ENCODE measurements at places on chromosomes 2 and 18. TPM values are rescaled to one million over a fixed set of nuclear protein-coding genes. Genes with fewer than 3 reads are reported as not detected.

DNA sequence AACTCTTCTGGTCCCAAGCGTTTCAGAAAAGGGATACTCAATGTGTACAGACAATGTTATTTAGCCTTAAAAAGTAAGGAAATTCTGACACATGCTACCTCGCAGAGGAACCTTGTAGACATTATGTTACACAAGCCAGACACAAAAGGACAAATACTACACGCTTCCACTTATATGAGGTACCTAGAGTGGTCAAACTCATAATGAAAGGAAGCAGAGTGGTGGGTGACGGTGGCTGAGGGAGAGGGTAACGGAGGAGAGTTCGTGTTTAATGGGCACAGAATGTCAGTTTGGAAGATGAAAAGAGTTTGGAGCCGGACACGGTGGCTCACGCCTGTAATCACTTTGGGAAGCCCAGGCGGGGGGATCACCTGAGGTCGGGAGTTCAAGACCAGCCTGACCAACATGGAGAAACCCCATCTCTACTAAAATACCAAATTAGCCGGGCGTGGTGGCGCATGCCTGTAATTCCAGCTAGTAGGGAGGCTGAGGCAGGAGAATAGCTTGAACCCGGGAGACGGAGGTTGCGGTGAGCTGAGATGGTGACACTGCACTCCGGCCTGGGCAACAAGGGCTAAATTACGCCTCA is 1.4 kb downstream of the MCM6 start:
- no peak for DNase-seq

GRCh38 chr18:79677221-79677620 is 2.4 kb upstream of the CTDP1 start:
- DNase-seq, result no peak

- DNase-seq, result no peak
These were observed 68.1 kb upstream of the SPRED2 start for GRCh38 chr2:65500310-65501040.

DNA sequence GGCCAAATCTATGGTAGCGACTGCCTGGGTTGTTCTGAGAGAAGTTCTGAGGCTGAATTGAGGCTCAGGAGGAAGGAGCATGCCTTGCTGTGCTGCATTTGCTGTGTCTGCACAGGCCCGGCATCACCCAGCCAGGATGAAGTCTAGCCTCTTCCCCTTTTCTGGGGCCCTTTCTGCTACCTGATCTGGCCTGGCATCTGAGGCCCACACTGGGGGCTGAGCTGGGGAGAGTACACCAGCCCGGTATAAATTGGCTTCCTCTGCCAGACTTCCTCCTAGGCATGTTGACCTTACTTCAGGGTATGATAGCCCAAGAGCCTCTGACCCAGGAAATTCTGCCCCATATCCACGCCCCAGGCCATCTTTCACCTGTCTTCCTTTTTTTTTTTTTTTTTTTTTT is 30.0 kb downstream of the MRPL35 start:
- DNase-seq, result no peak

DNA sequence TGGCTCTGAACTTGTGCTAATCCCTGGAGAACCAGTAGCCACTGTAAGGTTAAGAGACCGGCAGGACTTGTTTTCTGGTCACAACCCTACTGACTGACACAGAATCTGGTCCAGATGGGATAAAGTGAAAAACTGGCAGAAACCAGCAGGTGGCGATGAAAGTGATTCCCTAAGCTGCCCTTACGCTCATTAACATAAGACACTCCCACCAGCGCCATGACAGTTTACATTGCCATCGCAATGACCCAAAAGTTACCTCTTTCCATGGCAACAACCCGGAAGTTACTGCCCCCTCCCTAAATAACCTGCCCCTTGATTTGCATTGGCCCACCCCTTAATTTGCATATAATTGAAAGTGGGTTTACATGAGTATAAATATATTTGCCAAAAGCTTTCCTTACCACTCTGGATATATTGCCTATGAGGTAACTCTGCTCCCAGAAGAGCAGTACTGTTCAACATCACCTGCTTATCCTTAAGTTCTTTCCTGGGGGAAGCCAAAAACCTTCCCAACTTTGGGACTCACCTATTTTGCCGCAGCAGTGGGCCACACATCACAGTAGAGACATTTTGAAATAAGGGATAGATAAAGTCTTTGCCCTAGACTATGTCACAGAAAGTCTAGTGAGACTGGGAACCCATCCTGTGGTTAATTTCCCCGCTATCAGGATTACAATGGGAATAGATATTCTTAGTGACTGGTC is 35.8 kb upstream of the AFF3 start:
- DNase-seq, result peak; percentile 42

DNA sequence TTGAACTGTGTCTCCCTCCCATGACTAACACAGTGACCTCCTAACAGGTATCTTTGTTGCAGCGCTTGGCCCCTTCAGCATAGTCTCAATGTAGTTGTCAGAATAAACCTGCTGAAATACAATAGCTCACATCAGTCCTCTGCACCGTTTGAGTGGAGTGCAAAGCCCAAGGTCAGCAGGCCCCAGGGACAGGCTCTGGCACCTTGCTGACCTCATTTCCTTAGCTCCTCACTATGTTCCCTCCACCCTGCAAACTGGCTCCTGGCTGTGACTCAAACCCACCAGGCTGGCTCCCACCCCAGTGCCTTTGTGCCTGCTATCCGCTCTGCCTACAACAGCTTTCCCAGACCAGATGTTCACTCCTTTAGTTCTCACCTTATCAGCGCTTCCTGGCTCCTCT is 146.7 kb downstream of the LRATD1 start:
- DNase-seq, result no peak

DNA sequence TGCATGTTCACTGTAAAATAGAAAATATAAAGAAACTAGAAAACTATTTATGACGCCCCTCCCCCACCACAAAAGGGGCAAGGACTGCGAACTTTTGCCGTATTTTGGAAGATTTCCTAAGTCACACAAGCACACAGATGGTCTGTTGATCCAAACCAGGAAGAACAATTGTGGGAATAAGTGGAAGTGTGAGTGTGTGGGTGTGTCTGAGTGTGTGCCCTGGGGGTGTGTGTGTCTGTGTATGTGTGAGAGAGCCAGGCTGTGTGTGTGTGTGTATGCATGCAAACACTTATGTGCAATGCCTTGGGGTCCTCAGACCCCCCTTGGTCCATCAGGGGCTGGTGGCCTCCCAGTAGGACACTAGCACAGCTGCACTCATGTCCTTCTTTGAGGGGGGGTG is 43.1 kb downstream of the HPCAL1 start:
- no peak for DNase-seq

GRCh38 chr2:170276056-170276455 is 98.1 kb downstream of the MYO3B start:
- DNase-seq, result no peak

DNA sequence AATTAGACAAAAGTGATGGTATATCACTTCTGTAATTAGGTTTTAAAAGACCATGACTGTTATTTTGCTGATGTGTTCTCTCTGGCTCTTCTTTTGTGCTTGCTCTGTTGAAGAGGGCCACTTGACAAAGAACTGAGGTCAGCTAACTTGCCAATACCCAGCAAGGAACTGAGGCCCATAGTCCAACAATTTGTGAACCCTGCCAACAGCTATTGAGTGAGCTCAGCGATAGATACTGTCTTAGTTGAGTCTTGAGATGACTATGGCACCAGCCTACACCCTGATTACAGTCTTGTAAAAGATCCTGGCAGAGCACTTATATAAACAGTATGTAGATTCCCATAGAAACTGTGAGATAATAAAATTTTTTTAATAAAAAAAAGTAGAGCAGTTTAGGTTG is 103.0 kb downstream of the BMPR2 start:
- no peak for DNase-seq

- DNase-seq, result peak; percentile 16
These were observed 88.8 kb downstream of the EPAS1 start for GRCh38 chr2:46385786-46386577.

DNA sequence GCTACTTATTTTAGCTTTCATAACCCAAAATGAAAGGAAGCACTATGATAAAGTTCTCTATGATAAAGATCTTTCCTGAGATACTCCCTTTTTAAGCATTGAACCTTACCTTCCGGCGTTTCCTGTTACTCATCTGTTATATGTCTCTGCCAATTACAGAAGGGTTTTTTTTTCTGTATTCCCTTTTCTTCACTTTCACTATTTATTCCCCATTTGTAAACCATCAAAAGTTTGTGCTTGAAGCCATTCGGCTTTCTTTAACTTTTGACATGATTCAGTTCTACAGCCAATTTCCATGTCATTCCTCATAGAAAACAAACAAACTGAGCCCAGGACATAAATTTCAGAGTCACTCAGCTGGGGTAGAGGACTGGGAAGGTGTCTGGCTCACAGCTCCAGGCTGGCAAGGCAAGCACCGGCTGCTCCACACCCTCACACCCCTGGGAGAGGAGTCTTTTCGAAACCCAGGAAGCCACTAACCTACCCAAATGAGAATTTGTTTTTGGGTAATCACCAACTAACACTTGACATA is 429.4 kb upstream of the TRIB2 start:
- no peak for DNase-seq

The HOXD12 gene
- not detected for total RNA-seq

The UGT1A3 gene
- not detected for total RNA-seq

The CTAGE1 gene
- total RNA-seq, result not detected

The TWIST2 gene
- total RNA-seq, result not detected

The EGR4 gene
- not detected for total RNA-seq

The PJVK gene
- 0.99 TPM for total RNA-seq

The CHAC2 gene
- 17.1 TPM for total RNA-seq

The STEAP3 gene
- total RNA-seq, result 0.13 TPM

The HJURP gene
- 135 TPM for total RNA-seq

The SMAD7 gene
- 24.1 TPM for total RNA-seq

The CFC1 gene
- total RNA-seq, result not detected
